ENCODE measurements at places on chromosomes 4 and X.
A peak's percentile ranks its signal among the peaks of the same experiment; 100 is the strongest.

- no peak for DNase-seq
Measured at GRCh38 chr4:70818173-70818855, 21.4 kb downstream of the GRSF1 start.

DNA sequence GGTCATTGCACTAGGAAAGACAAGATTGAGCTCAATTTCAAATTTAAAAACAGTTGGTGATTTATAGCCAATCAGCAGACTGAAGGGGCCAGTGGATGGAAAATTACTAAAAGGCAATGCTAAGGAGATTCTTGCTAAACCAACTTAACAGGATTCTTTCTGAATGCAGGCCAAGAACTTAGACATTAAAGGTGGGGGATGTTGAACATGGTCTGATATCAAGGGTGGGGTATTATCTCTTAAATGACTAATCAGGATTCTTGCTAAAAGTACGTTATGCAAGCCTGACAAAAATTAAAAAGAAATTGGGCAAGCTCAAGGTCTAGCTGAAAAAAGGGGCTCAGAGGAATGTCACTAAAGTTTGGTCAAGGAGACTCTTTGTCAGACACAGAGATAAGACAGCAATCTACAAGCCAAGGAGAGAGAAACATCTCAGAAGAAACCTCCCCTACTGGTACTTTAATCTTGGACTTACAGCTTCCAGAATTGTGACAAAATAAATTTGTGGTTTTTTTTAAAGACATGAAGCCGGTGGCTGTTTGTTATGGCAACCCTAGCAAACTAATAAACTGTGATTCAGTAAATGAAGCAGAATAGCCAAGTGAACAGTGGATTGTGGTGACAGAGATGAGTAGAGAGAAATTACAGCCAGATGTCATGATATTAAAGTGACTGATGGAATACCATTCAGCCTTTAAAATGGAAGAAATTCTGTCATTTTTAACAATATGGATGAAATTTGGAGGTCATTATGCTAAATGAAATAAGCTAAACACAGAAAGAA is 120.3 kb upstream of the KLHL4 start:
- no peak for DNase-seq

GRCh38 chr4:91846233-91846632 is 457.5 kb upstream of the GRID2 start:
- DNase-seq, result no peak

GRCh38 chr4:102620697-102621497 is 119.7 kb downstream of the NFKB1 start:
- peak; percentile 83 for DNase-seq

DNA sequence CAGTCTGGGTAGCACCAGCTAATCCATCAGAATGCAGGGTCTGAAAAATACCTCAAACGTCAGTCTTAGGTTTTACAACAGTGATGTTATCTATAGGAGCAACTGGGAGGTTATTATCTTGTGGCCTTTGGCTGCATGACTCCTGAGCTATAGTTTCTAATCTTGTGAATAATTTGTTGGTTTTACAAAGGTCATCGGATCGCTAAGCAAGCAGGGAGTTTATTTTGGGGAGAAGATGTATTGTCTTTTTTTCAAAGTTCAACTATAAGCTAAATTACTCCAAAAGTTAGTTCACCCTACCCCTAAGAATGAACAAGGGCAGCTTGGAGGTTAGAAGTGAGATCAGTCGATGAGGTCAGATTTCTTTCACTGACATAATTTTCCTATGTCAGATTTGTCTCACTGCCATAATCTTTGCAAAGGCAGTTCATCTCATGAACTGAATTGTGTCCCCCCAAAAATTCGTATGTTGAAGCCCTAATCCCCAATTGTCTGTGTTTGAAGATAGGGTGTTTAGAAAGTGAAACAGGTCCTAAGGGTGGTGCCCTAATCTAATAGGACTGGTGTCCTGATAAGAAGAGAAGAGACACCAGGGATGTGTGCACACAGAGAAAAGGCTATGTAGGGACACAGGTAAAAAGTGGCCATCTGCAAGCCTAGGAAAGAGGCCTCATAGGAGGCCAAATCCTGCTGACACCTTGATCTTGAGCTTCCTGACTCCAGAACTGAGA is 175.8 kb upstream of the GALNT7 start:
- DNase-seq, result no peak

GRCh38 chr4:56976283-56976836 is 1.0 kb downstream of the NOA1 start:
- no peak for DNase-seq

DNA sequence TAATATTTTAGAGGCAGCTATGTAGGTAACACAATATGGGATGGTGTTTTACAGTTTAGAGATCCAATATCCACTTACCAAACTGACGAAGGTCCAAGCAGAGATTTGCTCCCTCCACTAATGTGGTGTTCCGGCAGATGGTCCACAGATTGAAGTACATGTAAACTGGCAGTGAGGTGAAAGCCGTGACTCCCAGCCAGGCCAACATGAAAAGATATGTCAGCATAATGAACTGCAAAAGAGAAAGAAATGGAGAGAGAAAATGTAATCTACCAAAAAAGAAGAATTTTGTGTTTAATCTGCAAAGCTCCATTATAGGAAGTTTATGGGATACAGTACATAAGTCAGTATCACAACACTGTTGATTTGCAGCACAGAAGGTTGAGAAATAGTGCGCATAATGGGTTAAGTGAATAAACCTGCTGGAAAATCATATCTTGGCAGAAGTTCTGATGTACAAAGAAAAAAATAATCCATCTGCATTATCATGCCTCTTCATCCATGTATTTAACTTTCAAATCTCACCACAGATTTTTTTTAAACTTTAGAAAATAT is 160.2 kb downstream of the GPM6A start:
- no peak for DNase-seq

DNA sequence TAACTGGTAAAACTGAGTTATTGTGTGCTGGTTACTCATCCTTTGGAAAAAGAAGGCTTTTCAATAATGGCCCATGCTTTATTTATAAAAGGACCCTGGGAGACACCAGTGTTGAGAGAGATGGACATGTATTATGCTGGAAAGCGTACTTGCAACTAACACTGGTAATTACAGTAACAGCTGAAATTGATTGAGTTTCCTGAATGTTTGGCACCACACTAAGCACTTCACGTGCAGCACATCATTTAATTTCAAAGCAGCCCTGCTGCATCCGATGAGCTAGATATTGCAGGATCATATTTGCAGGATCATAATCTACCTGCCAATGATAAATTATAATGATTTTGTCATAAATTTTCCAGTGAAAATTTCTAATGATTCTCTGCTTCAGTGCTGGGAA is 81.5 kb downstream of the QRFPR start:
- DNase-seq, result no peak

DNA sequence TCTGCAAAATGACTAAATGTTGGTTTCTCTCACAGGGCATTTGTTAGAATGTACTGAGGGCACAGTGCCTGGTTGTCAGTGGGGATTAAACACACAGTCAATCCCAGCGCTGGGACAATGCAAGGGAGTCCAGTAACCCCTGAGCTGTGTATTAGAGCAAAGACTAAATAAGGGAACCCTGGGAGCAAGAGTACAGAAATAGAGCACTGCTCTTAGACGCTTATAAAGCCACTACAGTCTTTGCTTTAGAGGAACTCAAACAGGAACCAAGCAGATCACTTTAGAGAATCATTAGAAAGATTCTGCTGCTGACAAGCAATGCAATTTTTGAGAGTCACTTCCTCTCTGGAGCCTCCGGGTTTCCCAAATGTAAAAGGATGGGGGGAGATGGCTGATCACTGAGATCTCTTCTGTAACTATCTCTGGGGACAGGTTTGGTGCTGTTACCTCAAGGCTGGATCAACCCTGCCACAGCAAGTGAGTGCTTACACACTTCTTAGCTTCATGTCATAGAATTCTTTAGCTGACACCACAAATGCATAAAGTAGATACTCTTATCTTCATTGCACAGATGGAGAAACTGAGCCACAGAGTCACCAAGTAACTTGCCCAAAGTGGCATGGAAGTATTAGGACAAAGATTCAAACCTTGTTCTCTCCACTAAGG is 137.8 kb upstream of the CPEB2 start:
- no peak for DNase-seq

DNA sequence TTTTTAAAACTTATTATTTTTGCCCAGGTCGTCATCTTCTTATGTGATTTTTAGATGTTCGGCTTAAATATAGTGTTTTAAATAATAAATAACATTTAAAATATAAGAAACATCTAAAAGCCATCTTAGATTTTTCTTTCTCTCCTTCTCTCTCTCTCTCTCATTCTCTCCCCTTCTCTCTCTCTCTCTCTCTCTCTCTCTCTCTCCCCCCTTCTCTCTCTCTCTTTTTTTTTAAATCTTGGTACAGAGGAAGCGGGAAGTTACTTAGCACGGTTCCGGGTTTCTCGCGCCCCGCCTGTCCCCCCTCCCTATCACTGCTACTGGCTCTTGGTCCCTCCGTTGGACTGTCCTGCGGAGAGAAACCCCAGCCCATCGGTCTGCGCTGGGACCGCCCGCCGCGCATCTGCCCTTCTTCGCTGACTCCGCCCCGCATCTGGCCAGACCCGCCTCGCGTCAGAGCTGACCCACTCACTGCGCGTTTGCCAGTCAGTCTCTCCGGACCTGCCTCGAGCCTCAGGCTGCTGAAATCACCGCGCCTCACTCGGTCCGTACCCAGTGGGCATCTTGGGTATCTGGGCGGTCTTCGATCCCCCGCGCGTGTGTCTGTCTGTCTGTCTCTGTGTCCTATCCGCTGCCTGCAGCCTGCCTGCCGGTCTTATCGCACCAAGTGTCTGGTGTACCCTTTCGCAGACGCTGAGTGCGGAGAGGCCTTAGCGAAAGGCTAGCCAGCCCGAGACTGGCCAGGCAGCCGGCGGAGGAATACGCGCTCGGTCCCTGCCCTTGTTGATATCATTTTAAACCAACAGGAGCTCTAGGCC is at the start of gene PABPC5:
Gene PABPC5, plus strand, starts transcription at position 489 of the 818 bp plus-strand sequence. CDS start 739 bp downstream, outside the sequence.
- no peak for DNase-seq

- peak; percentile 65 for DNase-seq
Measured at GRCh38 chr4:109721033-109721432, 8.8 kb downstream of the PLA2G12A start.

DNA sequence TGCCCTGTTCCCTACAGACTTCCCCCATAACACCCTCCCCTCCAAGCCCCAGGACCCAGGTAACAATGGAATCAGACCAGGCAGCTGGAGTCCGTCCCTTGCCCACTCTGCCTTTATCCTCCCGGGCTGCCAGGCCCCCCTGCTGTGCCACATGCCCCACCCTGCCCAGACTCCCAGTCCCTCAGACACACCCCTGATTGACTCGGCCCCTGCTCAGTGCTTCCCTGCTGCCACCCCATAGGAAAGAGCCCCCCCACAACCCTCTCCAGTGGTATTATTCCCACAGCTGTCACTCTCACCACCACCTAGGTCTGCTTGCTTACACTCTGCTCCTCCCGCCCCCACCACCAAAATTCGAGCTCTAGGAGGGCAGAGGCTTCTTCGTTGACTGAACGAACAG is 4.7 kb upstream of the NAA10 start:
- no peak for DNase-seq

DNA sequence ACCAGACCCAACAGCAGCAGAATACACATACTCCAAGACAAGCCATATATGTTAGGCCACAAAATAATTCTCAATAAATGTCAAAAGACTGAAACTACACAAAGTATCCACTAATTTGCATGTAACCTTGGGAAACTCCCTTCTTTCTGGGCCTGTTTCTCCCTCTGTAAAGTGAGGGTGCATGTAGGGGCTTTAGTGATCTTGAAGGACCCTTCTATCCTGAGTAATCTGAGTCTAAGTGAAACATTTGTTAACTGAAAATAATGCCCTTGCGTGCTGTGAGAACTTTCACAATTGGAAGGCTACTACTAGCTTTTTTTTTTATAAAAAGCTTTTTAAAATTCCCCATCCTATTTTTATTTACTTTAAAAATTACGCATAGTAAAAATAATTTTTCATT is 125.2 kb downstream of the NEXMIF start:
- DNase-seq, result no peak

- DNase-seq, result no peak
Measured at GRCh38 chr4:99324361-99324760, 3.2 kb upstream of the ADH1B start.

GRCh38 chr4:121306931-121307330 is 73.9 kb downstream of the QRFPR start:
- no peak for DNase-seq

DNA sequence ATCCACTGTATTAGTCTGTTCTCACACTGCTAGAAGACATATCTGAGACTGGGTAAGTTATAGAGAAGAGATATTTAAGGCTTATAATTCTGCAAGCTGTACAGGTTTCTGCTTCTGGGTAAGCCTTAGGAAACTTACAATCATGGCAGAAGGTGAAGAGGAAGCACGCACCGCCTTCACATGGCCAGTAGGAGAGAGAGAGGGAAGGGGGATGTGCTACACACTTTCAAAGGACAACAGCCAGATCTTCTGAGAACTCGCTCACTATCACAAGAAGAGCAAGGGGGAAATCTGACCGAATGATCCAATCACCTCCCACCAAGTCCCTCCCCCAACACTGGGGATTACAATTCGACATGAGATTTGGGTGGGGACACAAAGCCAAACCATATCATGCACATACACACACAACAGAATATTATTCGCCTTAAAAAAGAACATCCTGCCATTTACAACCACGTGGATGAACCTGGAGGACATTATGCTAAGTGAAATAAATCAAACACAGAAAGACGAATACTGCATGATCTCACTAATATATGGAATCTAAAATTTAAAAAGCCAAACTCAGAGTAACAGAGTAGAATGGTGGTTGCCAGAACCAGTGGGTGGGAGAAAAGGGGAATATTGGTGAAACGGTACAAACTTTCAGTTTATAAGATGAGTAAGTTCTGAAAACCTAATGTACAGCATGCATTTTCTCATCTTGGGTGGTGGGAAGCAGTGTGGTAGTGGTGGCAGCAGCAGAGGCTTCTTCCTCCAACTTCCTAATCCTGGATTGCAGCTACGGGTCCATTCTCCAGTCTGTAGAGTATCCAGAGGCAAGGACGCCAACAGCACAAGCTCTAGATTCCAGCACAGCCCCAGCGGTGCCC is 12.8 kb downstream of the FRYL start:
- no peak for DNase-seq

- DNase-seq, result peak; percentile 76
Measured at GRCh38 chr4:172962564-172963353, 205.9 kb upstream of the GALNT7 start.

DNA sequence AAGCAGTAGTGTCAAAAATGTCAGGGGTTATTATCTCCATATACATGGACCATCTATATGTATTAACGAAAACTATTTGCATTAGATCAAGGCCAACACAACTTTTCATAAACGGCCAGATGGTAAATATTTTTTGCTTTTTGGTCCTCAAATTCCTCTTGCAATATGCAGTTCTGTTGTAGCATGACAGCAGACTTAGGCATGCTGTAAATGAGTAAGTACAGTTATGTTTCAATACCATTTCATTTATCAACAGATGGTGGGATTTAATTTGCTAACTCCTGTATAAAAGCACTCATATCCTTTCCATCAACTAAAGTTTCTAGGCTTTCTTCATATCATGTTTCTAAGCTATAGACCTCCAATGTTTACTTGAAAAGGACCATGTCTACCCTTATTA is 208.1 kb downstream of the ANKRD50 start:
- DNase-seq, result no peak

- DNase-seq, result no peak
Measured at GRCh38 chr4:100177126-100177525, 13.1 kb downstream of the DDIT4L start.

Data from A172 (cell line).